ENCODE measurements at places on chromosomes 5 and 9.

- DNase-seq = no peak
Observed at GRCh38 chr9:112364761-112365160, 15.1 kb upstream of the HSDL2 start.

- DNase-seq = no peak
Observed at GRCh38 chr5:14444161-14444560, 137.4 kb upstream of the OTULINL start.

DNA sequence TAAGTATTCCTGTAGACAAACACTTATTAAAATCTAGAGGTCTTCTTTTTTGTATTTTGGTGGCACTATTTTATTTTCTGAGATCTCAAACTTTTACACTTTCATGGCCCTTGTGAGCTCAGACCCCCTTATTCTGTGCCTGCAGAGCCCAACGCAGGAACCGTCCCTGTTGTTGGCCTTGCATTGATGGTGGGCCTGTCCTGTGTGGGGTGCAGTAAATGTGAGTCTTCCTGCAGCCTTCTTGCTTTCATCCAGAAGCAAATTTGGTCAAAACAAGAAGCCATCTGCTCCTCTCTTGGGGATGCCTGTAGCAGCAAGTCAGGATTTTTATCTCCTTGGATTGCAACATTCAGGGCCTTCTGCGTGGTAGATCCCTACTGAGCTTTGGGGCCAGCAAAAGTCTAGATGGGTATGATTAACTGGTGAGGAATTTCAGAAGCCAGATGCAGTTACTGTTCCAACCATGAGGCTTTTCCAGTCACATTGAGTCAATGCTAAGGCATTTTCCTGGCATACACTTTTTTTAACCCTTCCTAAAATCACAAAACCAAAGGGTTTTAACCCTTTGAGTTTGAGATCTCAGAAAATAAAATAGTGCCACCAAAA lies 31.7 kb downstream of the BASP1 start:
- no peak for DNase-seq

DNA sequence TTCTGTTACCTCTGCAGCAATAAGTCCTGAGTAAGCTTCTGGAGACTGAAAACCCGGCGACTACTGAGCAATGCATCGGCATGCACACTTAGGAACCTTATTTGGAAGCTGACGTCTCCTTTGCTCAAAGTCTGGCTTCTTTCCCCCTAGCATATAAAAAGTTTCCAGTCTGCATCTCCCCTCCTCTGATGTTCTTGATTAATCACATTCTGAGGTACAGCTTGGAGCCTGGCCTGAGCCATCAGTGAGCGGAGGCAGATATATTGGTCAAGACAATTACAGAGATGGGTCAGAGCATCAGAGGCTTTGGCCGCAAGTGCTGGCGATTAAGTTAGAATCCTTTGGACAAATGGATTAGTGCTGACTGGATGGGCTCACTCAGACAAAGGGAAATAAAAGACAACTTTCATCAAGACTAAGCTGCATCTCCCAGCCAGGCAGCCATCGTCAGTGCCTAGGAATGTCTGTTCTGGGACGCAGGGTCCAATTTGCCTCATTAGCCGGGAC lies 140.7 kb downstream of the MTX3 start:
- DNase-seq = no peak

DNA sequence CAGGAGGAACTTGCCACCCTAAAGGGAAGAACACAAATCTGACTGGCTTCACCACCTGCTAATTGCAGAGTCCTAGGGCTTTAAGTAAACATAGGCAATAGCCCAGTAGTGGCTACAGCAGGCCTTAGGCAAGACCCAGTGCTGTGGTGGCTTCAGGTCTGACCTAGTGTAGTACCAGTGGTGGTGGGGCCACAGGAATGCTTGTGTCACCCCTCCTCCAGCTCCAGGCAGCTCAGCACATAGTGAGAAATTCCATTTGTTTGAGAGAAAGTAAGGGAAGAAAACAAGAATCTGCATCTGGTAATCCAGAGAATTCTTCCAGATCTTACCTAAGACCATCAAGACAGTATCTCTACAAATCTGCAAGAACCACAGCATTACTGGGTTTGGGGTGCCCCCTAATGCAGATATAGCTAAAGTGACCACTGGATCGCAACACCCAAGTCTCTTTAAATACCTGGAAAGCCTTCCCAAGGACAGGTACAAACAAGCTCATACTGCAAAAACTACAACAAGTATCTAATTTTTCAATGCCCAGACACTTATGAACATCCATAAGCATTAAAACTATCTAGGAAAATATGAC lies 102.6 kb upstream of the TRPM3 start:
- no peak for DNase-seq

DNA sequence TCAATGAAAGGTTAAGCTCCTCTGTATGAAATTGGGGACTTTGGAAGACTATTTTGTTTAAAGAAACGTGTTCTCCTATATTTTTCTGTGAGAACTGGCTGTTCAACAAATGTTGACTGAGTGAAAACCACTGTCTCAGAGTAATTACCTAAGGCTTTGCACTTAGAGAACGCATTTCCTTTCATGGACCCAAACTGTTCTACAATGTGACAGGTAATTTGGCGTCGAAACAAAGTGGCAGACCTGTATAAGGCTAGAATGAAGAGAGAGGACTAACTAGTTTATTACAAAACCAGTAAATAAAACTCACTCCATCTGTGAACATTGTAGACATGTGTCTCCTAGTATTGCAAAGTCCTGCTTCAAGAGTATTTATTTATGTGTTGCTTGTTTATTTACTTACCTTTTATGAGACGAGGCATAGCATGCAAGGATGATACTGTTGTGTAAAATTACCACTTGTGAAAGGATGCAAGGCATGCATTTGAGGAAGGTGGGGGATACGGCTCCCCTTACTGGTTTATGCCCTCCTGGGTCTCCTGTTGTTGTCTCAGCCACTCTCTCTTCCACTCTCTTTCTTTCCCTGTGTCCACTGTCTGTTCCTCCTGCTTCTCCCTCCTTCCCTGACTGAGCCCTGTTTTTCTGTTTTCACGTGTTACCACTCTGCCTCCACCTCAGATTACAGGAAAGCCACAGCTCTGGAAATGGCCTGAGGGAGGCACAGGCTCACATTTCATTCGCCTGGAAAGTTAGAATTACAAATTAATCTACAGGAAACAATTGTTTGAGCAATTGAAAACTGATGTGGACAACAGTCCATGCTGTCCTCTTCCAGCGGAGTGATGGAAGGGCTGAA lies 444.0 kb upstream of the ZNF608 start:
- DNase-seq = no peak

DNA sequence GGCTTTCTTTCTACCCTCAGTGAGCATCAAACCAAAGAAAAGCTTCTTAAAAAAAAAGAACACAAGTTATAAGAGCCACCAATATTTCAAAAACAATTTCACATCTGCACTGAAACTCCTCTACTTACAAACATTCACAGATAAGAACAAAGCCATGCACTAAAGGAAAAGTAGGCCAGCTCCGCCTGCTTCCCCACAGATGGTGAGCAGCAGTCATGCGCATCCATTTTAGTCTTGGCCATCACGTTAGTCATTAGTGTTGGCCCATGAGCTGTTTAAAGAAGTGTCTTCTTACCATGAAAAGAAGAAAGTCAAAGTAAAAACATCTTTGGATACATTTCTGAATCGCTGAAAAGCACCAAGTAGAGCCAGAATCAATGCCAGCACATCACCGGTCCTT lies 40.0 kb upstream of the SMIM23 start:
- DNase-seq = no peak

GRCh38 chr5:146474065-146474464 lies 26.9 kb downstream of the TCERG1 start:
- DNase-seq = no peak

DNA sequence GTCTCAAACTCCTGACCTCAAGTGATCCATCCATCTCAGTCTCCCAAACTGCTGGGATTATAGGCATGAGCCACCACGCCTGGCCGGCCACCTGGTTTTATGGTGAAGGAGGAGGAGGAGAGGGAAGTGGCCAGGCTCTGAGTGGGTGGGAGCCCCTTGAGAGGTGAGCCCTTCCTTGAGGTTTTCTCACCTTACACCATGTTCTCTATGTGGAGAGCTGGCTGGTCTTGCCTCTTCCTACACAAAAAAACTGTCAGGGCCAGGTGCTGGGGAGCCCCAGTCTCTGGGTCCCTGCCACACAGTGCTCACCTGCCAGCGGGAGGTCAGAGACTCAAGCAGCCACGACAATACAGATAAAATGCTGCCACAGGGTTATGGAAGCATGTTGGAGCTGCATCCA lies 18.1 kb downstream of the SWI5 start:
- DNase-seq = no peak

DNA sequence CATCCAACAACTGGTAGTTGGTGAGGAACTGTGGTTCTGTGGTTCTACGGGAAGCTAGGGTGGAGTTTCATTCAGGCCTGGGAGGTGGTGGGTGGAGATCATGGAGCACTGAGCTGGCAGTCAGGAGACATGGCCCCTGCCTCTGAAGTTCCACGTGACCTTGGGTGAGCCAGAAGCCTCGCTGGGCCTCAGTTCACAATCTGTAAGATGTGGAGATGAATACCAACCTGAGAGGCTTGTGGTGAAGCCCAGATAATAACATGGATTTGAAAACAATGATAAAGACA lies 177.9 kb downstream of the MACROH2A1 start:
- no peak for DNase-seq

DNA sequence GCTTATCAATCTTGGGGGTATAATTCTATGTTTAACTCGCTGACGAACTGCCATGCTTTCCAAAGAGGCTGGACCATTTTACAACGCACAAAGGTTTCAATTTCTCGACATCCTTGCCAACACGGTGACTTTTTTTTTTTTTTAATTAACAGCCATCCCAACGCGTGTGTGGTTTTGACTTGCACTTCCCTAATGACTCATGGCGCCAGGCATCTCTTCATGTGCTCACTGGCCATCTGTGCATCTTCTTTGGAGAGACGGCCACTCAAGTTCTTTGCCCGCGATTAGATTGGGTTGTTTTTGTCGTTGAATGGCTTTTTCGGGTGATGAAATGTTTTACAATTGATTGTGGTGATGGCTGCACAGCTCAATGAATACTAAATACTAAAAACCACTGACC lies 12.5 kb upstream of the CARD9 start:
- DNase-seq = no peak

GRCh38 chr9:38208206-38208901 lies 139.3 kb upstream of the SHB start:
- DNase-seq = no peak

GRCh38 chr5:92977846-92978540 lies 603.0 kb downstream of the NR2F1-AS1 start:
- DNase-seq = no peak

DNA sequence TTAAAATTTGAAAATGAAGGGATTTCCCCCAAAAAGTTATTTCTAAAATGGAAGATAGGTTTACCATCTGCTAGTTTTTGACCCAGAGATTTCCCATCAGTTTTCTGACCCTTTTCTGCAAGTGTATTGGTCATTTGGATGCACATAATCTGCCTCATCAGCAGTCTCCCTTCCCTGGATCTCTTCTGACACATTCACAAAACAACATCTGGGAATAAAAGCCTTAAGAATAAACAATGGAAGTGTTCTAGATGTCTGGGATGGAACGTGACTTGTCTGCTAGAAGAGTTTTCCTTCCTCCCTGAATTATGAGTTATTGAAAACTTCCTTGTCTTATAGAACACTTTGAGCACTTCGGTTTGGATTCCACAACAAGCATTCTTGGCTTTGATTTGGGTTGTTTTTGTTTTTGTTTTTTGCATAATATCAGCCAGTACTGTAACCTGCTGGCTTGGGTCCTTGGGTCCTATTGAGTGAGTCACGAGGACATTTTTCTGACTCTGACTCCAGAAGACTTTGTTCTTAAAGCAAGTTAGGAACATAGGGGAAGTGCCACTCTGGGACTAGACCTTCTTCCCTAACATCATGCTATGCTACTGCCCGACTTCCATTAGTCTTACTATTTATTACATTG lies 18.2 kb upstream of the ESM1 start:
- no peak for DNase-seq

- no peak for DNase-seq
Observed at GRCh38 chr9:127308652-127309434, 44.3 kb downstream of the GARNL3 start.

DNA sequence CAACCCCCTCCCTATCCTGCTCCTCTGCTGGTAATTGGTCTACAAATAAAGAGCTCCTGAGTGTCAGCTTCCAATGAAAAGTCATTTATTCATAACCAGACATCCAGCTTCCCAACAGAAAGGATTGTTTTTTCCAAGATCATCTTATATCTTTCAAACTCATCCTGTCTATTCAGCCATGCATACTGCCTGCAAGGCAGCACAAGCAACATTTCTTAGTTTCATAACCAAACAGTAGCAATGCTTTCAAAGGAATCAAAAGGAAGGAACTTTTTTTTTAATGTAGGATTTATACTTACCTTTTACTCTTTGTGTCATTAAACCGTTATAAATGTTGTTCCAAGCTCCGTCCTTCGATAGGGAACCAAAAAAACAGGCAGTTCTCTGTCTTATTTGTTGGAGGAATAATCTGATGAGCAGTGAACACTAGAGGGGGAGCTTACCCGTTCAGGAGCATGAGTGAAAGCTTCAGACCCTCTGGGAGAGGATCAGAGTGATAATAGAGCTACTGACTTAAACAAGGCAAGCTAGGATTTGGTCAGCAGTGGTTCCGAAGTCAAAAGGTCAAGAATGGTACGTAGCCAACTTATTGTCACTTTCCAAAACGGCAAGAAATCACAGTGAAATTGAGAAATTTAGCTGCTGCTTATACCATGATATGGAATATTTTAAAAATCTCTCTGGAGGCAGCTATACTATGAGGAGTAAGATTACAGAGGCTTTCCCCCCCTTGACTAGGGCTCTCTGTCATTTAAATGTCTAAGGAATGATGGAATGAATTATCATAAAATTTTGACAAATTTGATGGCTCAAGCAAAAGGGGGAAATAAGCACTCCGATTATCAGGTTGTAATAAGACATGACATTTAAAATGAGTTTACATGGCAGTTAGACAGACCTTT lies 892.9 kb downstream of the NR2F1-AS1 start:
- DNase-seq = no peak

DNA sequence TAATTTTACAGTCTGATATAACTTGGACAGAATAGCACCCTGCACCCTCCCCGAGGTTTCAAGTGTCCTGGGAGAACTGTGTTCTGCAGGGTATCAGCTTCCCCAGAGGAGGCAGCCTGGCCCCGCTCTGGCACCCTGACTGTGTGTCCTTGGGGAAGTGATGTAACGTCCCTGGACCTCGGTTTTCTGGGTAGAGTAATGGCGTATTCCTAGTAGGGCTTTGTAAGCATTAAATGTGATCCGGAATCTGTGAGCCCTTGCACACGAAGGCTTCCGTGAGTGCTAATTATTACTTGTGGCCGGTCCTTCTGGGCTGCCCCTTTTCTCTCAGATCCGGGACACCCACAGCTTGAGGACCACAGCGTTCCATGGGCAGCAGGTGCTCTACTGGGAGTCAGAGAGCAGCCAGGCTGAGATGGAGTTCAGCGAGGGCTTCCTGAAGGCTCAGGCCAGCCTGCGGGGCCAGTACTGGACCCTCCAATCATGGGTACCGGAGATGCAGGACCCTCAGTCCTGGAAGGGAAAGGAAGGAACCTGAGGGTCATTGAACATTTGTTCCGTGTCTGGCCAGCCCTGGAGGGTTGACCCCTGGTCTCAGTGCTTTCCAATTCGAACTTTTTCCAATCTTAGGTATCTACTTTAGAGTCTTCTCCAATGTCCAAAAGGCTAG lies 1.0 kb upstream of the CACFD1 start:
- no peak for DNase-seq

Measured in activated CD4-positive, alpha-beta T cell treated with anti-CD3 and anti-CD28 coated beads, Interleukin-2, Interleukin-6, amounts not matched to agents 100 ng/mL and 50 ng/mL, durations not matched to agents 16 hours and 8 hours (primary cell).